Endothelial cell (in vitro differentiated cells): ENCODE measurements at places on chromosomes 5 and 9. TPM values are rescaled to one million over a fixed set of nuclear protein-coding genes. Genes with fewer than 3 reads are reported as not detected.

The HAPLN1 gene
- 42.1 TPM for total RNA-seq

The BHMT2 gene
- not detected for total RNA-seq

The CCDC152 gene
- total RNA-seq: 2.8 TPM

The SPATA31D4 gene
- not detected for total RNA-seq

GRCh38 chr5:133612249-133612860 lies at the start of gene FSTL4:
TSS of gene FSTL4 (minus strand) at chr5:133612541.
- peak; percentile 25 for DNase-seq

- DNase-seq: no peak
Observed at GRCh38 chr5:73631500-73631899, 5.5 kb downstream of the ARHGEF28 start.

DNA sequence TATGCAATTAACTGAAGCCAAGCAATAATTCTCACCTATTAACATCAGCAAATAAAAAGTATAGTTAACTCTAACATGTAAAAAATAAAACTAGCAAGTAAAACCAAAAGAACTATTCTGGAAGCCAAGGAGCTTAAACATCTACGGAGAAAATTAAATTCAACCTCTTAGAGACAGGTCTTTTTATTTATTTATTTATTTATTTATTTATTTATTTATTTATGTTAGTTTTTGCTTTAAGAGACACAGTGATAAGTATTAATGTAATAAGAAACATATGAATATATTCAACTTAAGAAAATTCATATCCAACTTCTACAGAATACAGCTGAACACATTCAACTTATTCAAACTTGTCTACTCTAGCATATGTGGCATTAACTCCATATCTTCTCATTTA lies 472.1 kb upstream of the IZUMO3 start:
- no peak for DNase-seq

- DNase-seq: no peak
Observed at GRCh38 chr5:10409504-10409903, 32.2 kb upstream of the ROPN1L start.

- no peak for DNase-seq
Observed at GRCh38 chr9:136669791-136670464, 7.2 kb downstream of the EGFL7 start.

- DNase-seq: no peak
Observed at GRCh38 chr5:171462928-171463861, 43.7 kb downstream of the FGF18 start.

GRCh38 chr5:52989781-52990527 lies 802 bp downstream of the ITGA2 start:
- peak; percentile 55 for DNase-seq
